Stimulated activated CD8-positive, alpha-beta memory T cell treated with anti-CD3 and anti-CD28 coated beads, Interleukin-7, amount 100 ng/mL, for 1 hour (primary cell): ENCODE measurements at places on chromosomes 11 and 22.
A peak's percentile ranks its signal among the peaks of the same experiment; 100 is the strongest.

GRCh38 chr22:32882360-32882755 is 80.9 kb downstream of the TIMP3 start:
- DNase-seq = no peak

GRCh38 chr22:42300259-42301076 is 30.0 kb upstream of the TCF20 start:
- DNase-seq = no peak

DNA sequence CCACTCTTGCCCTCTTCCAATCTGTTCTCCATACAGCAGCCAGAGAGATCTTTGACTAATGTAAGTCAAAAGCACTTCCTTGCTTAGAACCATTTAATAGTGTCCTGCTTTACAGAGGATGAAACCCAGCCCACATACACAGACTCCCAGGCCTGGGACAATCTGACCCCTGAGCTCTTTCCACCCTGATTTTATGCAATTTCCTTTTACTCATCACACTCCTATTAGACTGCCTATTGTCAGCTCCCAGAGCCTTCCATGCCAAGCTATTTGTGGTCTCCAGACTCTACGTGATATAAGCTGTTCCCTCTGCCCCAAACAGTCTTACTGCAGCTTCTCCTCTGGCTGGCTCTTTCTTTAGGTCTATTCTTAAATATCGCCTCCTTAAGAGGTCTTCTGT is 28.1 kb downstream of the ME3 start:
- DNase-seq = no peak

DNA sequence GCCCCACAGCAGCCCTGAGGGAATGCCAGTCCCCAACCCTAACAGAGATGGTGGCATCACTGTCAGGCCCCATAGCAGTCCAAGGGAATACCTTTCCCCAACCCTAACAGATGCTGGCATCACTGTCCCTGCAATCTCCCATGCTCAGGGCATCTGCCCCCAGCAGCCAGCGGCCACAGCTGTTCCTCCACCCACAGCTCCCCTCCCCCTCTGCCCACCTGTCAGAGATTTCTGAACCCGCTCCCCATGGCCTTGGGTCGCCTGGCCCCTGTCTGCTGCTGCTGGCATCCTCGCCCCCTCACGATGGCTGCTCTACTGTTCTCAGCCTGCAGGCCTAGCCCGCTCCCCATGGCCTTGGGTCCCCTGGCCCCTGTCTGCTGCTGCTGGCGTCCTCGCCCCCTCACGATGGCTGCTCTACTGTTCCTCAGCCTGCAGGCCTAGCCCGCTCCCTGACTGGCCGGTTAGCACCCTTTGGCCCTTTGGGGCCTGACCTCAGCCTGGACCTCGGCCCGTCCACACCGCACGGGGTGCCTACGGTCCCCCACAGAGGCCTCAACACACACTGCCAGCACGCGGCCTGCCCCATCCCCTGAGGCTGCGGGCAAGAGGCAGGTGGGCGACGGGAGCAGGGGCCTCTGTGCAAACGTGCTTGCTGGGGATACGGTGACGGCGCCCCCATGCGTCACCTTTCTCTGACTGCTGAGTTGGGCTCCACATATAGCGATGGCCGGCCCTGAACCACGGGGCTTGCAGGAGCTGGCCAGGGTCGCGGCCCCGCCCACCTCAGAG is 20.7 kb downstream of the CHID1 start:
- DNase-seq = no peak

DNA sequence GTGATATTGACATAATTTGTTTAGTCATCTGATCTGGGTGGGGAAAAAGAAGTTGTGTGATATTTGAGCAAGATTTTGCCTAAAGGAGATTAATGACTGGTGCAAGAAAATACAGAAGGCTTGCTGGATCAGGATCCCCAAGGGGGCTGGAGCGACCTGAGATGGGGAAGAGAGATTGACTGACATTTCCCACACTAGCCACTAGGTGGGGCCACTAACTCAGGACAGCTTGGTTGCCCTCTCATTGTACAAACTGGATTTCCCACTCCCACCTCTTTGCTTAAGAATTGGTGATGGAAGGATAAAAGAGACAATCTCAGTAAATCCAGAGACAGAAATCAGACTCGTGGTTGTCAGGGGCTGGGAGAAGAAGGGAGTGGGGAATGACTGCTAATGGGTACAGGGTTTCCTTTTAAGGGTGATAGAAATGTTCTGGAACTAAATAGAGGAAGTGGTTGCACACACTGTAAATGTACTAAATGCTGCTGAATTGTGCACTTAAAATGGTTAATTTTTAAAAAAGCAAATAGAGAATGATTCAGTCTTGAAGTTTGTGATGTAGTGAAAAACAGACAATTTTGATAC is 50.7 kb downstream of the CTTN start:
- no peak for DNase-seq

DNA sequence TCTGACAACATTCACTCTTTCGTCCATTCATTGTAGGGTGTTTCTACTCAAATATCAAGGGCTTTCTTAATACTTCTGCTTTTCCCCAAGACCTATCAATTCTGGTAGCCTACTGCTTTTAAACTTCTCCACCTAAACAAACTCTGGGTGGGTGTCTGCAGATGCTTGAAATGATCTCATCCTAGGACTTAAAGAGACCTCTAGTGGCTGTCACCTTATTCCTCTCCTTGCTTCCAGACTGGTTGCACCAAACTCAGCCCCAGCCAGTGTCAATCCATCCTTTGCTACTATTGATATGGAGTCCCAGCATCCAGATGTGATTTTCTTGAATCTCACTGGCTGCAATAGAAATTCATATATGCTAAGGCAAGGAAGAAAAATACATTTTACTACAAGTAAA is 274.7 kb downstream of the NXPE2 start:
- DNase-seq = no peak

DNA sequence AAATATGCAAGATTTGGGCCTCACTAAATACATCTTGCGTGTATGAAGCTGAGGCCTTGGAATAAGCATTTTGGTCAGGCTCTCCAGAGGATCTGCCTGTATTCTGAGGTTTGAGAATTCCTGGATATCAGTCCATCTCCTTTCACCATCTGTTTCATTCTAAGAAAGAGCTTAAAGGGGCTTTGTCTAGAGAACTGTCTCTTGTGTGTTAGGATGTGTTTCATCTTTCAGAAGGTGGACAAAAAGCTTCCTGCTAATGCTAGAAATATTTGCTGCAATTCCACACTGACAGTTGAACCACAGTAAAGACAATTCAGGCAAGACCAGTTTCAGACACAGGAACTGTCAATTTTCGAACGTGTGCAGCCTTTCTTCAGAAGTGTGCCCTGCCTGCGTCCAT is 185.4 kb downstream of the DBX1 start:
- DNase-seq = no peak

DNA sequence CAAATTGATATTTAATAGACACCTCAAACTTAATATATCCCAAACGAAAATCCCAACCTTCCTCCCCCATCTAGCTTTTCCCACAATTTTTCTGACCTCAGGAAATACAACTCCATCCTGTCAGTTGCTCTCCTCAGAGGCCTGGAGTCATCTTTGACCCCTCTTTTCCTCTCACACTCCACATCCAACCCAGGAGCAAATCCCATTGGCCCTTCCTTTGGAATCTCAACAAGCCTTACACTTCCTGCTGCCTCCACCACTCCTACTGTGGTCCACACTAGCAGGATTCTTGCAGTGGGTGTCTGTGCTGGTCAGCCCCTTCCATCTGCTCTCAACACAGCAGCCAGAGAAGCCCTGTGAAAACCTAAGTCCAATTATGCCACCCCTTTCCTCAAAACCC is 39.3 kb upstream of the RFPL3 start:
- no peak for DNase-seq

- no peak for DNase-seq
These were observed 1.8 kb downstream of the PGGHG start for GRCh38 chr11:290621-291231.

DNA sequence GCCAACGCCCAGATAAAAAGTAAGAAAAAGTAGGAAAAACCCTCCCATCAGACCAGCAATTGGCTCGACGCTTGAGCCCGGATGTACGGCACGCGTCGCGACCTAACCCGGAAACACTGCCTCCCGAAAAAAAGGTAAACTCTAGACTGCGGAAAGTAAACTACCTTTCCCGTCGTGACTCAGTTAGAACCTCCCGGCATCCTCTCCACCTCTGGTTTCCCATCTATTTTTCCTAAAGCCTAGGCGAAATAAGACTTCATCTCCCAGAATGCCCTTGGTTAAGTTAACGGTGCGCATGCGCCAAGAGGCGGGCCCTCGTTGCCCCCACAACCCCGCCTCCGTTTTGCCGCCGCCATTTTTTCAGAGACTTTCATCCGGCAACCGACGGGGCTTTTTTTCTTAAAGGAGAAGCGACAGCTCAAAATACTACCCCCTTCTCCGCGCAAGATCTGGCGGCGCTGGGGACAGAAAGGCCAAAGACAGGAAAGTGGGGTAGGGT is 678 bp upstream of the ZFP91 start:
- peak; percentile 79 for DNase-seq

DNA sequence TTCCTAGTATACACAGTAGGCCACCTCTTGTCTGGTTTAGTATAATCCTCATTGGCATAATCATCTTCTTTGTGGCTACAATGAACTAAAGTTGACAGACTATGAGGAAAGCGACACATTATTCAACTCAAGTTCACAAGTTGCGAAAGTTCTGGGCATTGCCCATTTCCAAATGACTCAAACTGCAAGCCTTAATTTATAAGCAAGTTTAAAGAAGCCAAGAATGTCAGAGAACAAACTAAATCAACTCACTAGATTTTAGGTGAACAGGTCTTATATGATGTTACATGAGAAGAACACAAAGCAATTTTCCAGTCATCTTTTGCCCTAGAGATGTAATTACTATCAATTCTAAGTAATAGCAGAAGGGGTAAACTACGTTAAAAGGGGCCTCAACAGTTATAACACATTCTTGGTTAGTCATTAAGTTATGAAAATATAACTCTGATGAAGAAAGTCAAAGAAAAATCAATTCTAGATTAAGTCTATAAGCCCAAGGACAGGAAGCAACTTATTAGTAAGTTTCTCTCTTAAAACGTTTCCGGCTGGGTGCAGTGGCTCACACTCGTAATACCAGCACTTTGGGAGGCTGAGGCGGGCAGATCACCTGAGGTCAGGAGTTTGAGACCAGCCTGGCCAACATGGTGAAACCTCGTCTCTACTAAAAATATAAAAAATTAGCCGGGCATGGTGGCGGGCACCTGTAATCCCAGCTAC is 21.5 kb downstream of the PICALM start:
- DNase-seq = no peak

DNA sequence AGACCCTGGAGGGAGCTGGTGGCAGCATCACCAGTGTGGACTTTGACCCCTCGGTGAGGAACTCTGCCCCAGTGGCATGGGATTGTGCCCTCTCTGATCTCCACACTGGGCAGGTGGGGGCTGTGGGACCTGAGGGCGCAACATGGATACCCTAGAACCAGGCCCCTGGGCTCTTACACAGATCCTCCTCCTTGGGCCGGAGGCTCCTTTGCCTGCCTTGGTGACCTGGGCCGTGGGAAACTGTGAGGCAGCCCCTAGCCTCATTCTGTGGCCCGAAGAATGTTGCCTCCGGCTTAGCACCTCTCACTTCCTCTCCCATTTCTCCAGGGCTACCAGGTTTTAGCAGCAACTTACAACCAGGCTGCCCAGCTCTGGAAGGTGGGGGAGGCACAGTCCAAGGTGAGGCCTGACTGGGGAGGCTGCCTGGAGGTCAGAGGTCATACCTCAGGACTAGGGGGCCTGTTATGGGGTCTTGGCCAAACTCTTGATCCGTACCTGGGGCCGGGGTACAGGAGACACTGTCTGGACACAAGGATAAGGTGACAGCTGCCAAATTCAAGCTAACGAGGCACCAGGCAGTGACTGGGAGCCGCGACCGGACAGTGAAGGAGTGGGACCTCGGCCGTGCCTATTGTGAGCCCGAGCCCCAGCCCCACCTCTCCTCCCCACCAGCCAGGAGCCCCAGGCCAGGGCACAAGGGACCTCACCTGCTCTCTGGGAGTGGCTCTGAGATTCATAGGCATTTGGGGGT is 12.2 kb downstream of the ATG16L2 start:
- no peak for DNase-seq

- DNase-seq = no peak
These were observed 238.2 kb downstream of the FAT3 start for GRCh38 chr11:92462821-92463220.

- no peak for DNase-seq
These were observed 556 bp downstream of the CRYBB2 start for GRCh38 chr22:25219948-25220442.

DNA sequence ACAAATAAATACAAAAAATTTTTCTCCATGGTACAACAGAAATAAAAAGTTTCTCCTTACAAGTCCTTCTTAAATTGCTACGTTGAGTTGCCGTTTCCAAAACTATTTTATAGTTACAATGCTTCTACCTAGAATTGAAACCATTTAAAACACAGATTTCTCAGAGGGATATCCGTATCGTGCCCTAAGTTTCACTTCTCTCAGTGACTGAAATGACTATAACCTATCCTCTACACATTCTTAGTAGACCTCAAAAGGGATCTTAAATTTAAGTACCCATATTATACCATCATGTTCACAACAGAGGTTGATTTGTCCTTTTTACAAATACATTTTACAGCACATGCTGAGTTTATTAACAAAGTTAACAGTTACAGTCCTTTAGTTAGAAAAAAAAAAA is 44.1 kb downstream of the USP28 start:
- DNase-seq = no peak

DNA sequence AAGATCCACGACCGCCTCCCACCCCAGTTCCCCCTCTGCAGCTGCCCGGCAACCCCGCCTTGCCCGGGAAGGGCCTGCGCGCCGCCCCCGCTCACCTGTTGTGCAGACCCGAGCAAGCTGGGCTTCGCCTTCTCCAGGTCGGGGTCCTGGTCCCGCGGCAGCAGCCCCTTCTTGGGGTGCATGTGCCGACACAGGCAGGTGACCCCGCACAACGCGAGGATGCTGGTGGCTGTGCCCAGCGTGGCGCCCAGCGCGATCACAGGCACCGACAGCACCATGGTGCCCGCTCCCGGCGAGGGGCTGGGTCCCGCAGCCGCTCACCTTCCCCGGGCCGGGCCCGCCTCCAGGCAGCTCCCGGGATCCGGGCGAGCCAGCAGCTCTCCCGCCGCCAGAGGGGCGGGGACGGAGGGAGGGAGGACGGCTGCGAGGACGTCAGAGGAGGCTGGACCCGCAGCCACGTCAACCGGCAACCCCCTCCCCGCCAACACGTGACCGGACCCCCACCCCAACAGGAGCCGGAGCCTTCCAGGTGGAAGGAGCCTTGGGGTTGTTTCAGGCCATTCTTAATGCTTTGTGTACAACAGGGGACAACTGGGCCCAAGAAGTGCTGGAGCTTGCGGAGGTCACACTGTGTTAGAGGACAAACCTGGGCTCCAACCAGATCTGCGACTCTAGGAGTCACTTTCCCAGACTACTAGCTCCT is at the start of gene SYT13:
TSS of gene SYT13 (minus strand) at position 412 of the 703 bp plus-strand sequence. CDS start at position 278, 134 bp downstream.
- no peak for DNase-seq

DNA sequence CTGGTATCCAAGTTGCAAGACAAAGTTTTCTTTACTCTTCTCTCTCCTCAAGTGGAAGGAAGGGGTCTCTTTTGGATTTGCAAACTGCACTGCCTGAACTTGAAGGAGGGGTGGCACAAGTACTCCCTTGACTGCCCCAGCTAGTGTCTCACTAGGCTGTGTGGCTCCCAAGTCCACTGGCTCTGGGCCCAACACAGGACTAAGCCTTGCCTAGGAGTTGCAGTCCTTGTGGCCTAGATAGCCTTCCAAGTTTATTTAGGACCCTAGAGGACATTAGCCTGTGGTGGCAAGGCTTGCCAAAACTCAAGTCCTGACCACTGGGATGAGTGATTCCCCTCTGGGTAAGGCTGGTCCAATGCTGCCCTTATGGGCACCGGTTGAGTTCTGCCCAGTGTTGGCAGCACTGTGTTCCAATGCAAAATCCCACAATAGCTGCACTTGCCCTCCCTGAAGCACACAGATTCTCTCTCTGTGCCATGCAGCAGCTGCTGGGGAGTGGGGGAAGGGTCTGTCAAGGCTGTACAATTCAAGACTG is 10.2 kb upstream of the WEE1 start:
- no peak for DNase-seq
